ENCODE measurements at places on chromosomes 12 and 14. TPM values are rescaled to one million over a fixed set of nuclear protein-coding genes. Genes with fewer than 3 reads are reported as not detected.

DNA sequence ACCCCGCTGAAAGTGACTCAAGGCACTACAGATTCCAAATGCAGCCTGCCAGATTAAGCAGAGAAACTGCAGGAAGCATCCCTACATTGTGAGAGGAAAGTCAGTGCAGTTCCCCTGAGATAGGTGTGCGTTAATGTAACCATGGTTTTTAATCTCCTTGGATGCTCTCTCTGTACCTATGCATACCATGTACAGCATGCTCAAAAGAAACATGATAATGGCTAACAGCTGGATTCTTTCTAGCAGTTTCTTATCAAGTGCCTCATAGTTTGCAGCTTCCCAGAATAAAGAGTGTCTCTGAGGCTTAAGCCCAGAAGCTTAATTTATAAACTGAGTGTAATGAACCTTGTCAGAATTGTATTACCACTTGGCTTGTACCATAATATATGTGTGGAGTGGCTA lies 17.1 kb upstream of the MDM1 start:
- no peak for DNase-seq

DNA sequence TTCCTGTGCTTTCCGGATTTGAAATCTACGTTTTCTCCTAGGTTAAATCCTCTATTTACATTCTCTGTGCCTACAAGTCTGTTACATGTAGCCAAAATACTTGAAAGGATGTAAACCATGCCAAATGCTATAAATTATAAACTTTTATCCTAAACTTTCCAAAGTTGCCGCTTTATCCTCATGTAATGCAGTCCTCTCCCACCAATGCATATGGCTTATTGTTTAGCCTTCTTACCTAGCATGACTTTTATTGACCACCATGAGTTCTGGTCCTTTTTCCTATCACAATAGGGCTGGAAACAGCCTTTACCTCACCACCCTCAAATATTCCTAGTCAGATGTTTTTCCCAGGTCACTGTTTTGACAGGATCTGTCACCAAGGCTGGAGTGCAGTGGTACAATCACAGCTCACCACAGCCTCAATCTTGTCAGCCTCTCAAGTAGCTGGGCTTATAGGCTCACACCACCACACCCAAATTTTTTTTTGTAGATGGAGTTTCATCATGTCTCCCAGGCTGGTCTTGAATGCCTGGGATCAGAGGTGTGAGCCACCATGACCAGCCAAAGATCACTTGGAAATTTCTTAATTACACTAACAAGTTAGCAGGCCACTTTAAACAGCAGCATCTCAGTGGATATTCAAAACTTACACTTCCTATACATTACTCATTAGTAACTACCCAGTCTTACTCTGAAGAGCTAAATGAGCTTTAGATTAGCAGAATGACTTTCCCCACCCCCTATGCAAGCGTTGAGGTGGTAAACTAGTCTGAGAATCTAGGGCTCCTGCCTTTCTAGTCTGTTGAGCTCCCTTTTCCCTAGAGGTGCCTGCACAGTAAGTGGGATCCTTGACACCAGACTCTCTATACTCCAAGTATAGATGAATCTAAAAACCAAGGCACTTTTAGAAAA lies 4.1 kb downstream of the TUBA1B start:
- DNase-seq: no peak

DNA sequence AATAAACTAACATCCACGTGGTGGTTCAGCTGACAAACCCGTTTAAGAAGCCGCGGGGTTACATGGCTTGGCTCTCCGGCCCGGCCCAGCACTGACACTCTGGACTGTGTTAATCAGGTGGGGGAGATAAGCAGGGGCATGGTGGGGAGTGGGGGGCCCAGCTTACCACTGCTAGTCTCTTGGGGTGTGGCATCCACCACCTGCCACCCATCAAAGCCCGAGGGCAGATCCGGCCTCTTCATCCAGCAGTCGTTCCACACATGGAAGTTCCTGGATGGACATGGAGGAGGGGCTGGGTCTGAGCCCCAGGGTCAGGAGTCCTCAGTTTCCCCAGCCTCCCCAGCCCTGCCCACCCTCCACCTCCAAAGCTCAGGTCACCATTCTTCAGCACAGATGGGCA lies 4.9 kb downstream of the TGM1 start:
- DNase-seq: no peak

- no peak for DNase-seq
Observed at GRCh38 chr12:127025545-127025944, 1241.4 kb upstream of the TMEM132C start.

DNA sequence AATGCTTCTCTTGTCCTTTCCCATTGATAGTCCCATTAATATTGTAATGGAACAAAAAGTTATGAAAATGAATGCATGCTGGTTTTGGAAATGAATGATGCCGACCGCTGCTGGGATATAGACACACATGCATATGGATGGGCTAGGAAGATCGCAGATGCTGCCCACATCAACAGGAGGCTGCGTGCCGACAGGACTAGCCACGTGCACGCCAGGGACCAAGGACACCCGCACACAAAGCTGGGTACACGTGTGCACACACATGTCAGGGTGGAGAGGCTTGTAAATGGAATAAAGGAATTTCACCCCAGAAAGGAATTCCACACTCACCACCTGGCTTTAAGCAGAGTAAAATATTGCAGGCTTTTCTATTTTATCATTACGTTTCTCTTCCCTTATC lies 153.8 kb upstream of the VASH1 start:
- DNase-seq: no peak

DNA sequence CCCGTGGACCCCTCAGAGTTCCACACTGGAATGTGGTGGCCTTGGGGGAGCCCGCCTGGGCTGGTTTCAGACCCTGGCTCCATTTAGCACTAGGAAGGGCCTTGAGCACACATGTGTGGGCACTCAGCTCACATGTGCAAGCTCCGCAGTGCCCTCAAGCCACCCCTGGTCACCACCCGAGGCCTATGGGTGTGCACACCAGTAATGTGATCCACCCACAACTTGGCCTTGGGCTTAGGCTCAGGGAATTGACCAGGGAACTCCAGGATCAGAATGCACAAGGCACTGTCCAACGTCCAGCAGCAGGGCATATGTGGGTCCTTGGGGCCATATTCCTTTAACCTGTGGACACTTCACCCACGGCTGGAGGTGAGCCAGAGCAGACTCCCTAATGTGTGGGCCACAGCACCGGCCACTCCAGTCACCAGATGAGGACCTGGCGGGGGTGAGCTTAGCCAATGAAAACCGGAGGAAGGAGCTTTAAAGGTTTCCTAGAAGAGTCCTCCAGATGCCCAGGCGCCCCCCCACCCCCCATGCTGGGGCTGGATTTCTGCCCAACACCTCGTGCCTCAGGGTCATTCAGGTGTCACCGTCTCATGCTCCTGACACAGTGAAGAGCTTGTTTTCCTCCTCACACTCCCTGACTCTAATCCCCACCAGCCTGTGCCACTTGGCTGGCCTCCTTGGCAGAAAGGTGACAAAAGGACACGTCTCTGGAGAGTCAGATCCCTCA lies 209.2 kb downstream of the ZFP36L1 start:
- DNase-seq: no peak

GRCh38 chr14:67397536-67397935 lies 14.4 kb downstream of the PLEK2 start:
- DNase-seq: no peak

- DNase-seq: no peak
Observed at GRCh38 chr14:74563233-74563585, 48.8 kb downstream of the LTBP2 start.

- no peak for DNase-seq
Observed at GRCh38 chr14:74018174-74018585, 908 bp downstream of the ENTPD5 start.

EPYC gene
- not detected for total RNA-seq

TRMT5 gene
- 12.3 TPM for total RNA-seq
